ENCODE measurements at places on chromosomes 2 and 18.

DNA sequence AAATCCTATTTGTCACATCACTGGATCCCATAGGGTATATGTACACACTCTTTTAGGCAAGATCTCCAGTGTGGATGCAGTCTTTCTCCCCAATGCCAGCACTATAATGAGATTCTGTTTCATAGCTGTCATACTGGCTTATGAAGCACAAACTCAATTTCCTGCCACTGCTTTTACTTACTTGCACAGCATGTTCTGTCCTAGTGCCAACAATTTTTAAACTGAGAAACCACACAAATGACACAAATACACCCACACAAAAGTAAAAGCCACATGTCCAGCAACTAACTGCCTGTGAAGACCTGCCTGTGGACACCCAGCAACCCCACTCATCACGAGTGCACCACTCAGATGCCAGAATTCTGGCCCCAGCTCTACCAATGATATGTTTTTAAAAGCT is 29.6 kb upstream of the RNU4ATAC start:
- DNase-seq: no peak

- DNase-seq: no peak
Observed at GRCh38 chr2:58959996-58960395, 718.9 kb upstream of the FANCL start.

- DNase-seq: no peak
Observed at GRCh38 chr2:118936306-118936705, 5.7 kb upstream of the MARCO start.

GRCh38 chr18:3819961-3820360 is 370.0 kb downstream of the TGIF1 start:
- no peak for DNase-seq

- DNase-seq: no peak
Observed at GRCh38 chr2:68734688-68735525, at the start of gene ARHGAP25. TSS of gene ARHGAP25 (plus strand) at chr2:68734811. CDS start at chr2:68735200, 389 bp downstream.

DNA sequence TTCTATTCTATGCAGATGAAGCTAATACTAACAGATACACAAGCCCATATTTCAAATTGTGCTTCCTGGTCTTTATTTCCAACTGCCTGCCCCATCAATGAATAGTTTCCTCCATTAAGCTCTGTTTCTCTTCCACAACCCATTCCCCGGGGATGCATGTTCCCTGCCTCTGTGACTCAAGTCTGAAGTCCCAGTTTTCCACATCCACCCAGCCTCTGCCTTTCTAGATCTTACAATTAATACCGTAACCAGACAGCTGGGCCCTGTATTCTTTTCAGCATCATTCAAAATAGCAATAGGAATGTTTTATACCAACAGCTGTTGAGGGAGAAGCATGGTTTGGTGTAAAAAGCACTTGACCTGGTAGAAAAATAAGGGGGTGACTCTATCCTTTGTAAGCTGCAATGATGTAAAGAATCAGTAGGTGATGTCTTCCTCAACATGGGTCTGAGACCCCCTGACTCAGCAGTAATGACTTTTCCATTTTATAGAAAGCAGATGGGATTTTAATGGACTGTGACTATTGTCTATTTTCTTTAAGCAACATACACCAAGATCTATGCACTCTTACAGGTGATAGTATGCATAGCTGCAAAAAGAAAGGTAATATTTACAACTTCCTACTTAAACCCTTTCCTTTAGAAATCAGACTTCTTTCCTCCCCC is 46.1 kb upstream of the DAPL1 start:
- no peak for DNase-seq

DNA sequence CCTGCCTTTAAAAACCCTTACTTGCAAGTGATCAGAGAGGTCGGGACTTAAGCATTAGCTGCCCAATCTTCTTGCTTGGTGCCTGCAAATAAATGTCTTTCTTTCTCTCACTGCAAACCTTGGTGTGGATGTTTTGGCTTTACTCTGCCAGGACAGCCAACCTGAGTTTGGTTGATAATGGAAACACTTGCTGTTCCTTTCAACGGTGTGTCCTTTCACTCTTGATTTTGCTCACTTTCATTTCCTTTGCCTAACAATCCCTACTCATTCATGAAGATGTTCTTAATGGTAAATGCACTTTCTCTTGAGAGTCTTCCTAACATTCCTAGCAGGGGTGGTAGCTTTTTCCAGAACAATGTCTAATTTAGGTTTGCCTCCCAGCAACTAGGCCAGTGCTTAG is 366.2 kb downstream of the HRH4 start:
- no peak for DNase-seq

GRCh38 chr2:45622336-45623075 is 11.4 kb upstream of the SRBD1 start:
- DNase-seq: no peak

DNA sequence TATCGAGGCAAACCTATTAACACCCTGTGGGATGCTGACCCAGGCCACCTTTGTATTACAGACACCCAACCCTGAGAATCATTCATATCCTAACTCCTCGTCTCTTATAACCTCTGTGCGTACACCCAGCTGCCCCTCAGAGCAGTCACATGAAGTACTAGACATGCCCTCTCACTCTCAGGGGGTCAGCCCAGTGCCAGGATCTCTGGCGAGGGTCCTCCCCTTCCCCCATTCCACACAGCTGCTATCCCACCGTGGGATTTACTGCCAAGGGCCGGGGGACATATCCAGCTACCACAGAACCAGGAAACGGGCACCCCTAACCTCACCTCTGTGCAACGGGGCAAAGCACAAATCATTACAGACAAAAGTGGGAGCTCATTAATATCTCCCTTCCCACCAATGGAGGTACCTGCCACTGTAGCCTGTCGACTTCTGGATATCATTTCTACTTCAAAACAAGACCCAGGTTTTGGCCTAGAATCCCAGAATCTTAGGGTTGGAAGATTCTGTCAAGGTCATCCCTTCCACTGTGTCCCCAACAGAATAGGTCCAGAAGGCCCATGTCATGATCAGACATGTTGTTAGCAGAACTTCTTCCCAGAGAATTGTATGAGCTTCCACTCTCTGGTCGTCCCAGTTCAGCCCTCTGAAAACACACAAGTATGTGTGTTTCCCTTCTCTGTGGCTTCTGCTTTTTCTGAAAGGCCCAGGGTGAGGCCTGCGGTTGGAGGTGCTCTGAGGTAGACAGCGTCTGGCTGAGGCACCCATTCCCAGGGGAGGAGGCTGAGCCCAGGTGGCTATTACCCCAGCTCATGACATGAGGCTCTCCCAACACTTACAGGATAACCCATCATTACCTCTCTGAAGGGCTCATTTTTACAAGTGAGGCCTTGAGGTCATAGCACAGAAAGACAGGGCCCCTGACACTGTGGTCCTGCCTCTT is 1.7 kb downstream of the TMBIM1 start:
- peak; percentile 57 for DNase-seq

GRCh38 chr2:224594840-224595239 is 9.7 kb upstream of the CUL3 start:
- no peak for DNase-seq

DNA sequence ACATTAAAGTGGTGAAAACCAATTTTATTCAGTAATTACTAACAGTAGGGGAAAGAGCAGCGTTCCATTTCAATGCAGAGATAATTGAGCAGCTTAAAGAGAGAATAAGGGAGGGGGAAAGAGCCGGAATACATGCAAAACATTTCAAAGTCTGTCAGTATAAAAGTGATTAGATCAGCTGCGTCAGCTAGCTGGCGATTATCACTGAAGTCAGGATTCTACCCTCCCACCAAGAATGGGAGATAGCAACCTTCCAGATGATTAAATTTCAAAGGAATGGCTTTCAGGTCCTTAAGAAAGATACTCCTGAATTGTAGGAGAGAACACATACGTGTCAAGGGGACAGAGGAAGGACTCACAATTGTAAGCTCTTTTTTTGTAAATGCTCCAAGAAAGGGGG is 2.7 kb upstream of the ZC3H6 start:
- DNase-seq: no peak

DNA sequence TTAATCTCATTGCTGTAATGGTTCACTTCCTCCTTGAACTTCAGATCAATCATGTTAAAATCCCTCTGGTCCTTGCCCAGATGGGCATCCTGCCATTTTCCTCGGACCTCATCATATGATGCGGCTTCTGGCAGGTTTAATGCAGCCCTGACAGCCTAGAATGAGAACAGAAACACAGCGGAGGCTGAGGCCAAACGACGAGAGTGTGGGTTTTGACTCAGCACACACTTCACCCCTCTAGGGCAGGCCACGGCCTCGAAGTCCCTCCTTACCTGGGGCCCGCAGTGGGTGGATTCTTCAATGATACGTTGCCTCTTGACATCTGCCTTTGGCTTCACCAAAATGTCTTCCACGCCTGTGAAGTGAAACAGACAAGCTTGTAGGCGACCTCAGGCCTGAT is 56.8 kb downstream of the POLR1A start:
- DNase-seq: no peak

DNA sequence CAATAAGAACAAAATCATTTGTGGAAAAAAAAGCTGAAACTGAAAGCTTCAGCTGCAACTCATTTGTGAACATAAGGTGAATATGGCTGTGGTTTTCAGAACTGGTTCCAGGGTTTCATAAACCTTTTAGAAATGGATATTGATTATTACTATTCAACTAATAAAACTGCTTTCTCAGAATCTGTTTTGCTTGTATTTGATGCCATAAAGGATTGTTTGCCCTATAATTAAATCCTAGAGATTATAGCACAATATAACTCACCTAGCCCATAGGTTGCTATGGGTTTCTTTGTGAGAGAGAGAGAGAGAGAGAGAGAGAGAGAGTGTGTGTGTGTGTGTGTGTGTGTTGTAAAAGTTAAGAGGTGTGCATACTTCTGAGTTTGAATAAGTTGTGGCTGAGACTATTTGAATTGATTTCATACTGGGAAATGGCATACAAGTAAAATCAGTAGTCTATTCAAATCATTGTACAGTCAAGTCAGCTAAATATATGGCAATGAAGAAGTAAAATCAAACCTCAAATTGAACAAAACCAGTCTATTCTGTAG is 339.2 kb downstream of the ARHGAP15 start:
- no peak for DNase-seq

DNA sequence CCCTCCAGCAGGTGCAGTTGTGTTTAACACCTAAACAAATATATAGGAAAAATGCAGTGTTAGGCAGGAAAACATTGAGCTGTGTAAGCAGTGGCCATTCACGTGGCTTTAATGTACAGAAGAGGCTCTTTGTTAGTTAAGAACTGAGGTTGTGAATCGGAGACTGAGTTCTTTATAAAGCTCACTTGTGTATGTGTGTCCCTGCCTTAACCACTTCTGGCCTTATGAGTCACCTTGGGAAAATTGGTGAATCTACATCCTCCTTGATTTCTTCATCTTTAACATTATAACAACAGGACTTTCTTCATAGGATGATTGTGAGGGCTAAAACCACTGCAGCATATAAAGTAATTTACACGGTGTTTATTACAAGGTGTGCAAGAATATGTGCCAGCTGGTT is 188.4 kb upstream of the TPO start:
- no peak for DNase-seq

DNA sequence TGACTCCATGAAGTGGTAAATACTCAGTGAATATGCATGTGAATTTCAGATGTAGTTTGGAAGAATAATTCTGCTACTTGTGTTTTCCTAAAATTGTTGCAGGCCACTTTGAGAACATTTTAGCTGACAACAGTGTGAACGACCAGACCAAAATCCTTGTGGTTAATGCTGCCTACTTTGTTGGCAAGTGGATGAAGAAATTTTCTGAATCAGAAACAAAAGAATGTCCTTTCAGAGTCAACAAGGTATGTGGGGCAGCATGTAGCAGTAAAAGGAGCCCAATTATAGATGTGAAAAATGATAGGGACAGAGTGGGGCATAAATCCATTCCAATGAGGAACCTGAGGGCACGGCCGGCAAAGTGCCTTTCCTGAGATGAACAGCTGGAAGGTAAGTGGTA is 16.1 kb downstream of the SERPINB5 start:
- DNase-seq: no peak

GRCh38 chr2:230674966-230675672 is 37.5 kb upstream of the CAB39 start:
- DNase-seq: no peak

DNA sequence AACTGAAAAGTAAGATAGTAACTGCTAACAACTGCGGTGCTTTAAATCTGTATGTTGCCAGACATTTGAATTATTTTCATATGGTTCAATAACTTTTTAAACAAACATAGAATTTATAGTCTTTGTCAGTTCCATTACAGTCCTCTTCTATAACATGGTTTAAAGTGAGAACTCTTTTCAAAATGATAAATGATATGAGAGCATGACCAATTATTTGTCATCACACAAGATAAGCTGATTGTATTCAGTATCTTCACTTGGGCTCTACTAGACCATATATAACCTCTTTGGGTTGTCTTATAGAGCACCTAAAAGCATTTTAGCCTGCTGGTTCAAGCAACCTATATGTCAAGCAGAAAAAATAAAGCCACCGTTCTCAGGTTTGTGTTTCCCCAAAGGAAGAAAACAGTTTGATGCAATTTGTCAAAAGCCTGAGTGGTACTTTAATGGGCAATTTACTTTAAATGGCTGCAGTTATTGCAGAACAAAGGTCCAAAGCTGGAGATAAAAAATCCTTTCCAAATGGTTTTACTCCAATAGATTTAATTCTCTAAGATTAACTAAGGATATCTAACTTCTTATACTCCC is 298.4 kb downstream of the FSIP2 start:
- DNase-seq: no peak

DNA sequence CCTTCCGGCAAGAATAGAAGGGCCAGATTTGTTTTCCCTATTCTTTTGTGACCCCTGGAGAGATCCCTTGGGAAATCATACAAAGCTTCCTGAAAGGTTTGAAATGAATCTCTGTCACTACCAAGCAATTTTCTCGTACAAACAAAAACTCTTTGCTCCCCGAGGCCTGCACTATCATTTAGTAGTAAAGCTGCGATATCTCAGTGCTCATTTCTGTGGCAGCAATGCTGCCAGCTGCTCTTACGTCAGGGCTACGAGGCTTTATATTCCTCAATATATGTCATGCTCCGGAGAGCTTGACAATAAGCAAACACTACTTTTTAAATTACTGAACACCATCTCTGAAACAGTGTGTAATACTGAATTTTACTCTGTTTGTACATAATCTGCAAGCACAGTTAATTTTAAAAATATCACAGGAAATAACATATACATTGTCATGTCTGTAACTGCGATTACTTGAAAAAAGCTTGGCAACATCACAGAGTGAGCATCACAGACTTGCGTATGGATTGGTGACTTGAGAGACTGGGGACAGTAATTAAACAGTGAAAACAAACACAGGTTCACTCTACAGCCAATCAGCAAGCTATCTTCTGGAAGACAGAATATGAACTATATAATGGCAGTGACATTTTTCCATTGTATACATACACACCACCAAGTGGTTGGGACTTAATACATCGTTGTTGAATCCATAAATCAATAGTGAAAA is 403.3 kb upstream of the NETO1 start:
- DNase-seq: no peak

- DNase-seq: peak; percentile 87
Observed at GRCh38 chr18:74498712-74499627, 2.8 kb downstream of the CNDP2 start.

GRCh38 chr2:44075541-44075940 is 79.8 kb upstream of the LRPPRC start:
- DNase-seq: no peak

Measured in CD8-positive, alpha-beta memory T cell (primary cell).